Hematopoietic multipotent progenitor cell treated with erythropoietin and hydrocortisone succinate and interleukin-3 and kit ligand, for 6 days (in vitro differentiated cells): ENCODE measurements at places on chromosomes 4 and X.

GRCh38 chr4:104693601-104694201 is 199.0 kb upstream of the CXXC4 start:
- DNase-seq, result peak; percentile 48

DNA sequence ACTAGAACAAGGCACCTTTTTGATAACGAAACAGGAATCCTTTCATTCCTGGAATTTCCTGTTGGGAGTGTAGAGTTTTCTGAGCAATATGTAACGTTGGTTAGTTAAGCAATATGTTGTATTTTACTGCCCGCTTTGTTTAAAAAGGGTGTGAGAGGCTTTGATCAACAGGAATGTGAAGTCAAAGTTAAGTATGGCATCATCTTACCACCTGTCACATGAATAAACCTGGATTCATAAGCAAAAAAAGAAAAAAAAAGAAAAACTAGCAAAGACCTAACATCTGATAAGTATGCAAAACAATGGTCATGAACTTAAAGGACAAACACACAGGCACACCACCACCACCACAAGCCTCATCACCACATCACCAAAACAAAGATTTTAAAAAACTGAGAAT is 7.1 kb upstream of the CXCL5 start:
- no peak for DNase-seq

DNA sequence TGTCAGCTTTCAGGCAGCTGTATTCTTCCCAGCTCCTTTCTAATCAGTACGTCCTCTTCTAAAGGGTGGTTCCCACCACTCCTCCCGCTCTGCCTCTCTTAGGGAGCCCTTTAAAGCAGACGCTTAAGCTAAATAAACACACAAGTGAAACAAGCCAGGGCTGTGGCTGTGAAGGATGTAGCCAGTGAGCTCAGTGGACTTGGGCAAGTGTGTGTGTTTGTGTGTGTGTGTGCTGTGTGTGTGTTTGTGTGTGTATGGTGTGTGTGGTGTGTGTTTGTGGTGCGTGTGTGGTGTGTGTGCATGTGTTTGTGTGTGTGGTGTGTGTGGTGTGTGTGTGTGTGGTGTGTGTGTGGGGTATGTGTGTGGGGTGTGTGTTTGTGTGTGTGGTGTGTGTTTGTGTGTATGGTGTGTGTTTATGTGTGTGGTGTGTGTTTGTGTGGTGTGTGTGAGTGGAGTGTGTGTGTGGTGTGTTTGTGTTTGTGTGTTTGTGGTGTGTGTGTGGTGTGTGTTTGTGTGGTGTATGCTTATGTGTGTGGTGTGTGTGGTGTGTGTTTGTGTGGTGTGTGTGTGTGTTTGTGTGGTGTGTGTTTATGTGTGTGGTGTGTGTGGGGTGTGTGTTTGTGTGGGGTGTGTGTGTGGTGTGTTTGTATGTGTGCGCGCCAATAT is 283.3 kb downstream of the PTTG2 start:
- DNase-seq, result no peak

DNA sequence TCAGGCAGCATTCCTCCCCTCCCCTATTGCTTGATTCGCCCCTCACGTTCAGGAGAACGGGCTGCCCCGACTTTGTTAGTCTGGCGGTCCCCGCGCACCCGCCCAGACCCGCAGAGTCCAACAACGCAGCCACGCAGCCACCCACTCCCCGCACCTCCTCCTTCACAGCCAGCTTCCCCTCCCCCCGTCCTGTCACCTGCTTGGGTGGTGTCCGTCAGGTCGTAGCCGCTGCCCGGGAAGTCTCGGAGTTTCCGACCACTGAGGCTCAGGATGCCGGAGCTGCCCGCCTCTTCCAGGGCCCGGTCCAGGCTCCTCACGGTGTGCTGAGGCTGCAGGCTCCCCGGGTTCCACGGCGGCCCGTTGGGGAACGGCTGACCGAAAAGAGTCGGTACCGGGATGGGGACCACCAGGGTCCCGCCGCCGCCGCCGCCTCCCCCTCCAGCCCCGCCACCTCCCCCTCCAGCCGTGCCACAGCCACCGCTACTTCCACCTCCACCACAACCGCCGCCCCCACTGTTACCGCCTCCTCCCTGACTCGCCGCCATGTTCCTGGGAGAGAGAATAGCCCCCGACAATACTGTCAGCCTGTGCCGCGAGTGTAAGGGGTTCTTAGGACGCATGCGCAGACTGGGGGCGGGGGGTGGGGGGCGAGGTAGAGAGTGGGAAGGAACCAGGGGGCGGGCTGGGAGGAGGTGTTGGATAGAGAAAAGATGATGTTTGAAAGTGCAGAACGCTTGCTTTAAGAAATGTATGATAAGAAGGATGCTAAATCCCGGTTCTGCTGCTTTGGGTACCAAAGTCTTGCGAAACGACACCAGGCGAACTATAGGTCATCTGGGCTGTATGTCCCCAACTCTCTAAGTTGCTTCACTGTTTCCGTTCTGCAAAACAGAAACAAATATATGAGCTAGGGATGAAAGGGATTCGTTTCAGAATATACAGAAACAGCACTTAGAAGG is at the start of gene LRCH2:
LRCH2 (minus strand) TSS at position 600 of the 959 bp plus-strand sequence; CDS start at position 545, 55 bp downstream.
- peak; percentile 1 for DNase-seq

- no peak for DNase-seq
Measured at GRCh38 chr4:74541667-74542066, 96.7 kb downstream of the AREG start.

DNA sequence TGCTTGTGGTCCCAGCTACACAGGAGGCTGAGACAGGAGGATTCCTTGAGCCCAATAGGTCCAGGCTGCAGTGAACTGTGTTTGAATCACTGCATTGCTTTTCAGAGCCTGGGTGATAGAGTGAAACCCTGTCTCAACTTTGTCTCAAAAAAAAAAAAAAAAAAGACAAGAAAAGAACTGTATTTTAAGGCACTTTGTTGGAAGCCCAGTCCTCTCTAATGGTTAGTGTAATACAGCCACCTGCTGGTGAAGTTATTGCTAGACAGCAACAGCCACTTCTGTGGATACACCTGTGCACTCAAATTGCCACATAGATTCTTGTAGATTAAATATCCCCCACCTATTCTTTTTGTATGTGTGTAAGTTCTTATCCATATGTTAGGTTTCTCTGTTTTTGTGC is 10.1 kb upstream of the FGG start:
- peak; percentile 79 for DNase-seq

DNA sequence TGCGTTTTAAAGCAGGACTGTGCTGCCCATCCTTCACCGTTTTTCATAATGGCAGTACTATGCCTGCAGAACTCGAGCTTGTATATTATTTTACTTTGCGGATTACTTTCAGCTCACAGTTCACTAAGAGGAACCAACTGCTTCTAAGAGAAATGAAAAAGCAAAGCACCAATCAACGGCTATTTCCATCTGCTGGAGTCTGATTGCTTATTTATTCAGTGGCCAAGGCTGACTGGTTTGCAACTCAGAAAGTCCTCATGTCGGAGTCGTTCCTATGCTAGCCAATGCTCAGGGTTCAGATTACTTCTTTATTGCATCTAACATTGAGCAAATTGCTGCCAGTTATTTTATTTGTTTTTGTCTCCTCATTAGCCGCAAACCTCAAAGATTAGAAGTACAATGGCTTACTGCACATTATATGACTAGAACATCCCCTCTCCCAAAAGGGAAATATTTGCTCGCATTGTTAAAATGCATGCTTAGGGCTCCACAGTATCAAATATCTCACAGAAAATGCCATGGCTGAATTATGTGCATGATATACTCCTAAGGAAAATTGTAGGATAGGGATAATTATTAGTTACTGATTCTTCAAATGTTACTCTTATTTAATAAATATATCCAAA is 1628.2 kb upstream of the ADGRL3 start:
- DNase-seq, result no peak

GRCh38 chrX:132948648-132949260 is 9.7 kb downstream of the HS6ST2 start:
- peak; percentile 19 for DNase-seq

DNA sequence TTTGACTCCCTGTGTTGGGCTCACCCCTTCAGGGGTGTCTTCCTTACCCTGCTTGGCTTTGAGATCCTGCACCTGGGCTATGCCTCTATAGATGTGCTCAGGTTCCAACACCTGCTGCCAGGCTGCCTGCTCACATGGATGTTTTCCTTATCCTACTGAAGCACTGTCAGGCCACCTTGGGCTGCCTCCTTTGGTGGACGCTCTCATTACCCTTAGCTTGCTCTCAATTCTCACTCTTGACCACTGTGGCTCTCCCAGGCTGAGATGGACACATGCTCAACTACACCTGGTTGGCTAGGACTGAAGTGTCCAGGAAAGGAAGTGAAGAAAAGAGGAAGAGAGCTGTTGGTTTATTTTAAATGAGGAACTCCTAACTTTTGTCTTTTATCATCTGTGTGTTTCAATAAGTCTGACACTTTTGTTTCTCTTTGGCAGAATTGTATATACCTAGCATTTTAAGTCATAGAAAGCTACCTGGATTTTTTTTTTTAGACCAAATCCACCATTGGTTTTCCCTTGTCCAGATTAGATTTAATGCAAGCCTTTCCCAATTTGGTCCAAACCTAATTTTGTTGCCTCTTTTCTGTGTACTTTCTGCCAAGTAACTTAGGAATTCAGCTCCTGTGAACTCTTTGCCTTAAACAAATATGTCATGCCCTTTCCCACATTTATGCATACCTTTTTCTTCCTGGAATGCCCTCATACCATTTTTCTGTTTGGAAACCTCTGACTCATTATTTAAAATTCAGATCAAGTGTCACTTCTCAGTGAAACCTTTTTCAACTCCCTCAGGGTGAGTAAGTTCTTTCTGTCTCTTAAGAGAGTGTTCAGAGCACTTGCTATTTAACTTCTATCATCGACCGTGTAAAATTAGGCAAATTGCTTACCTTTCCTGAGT is 175.8 kb downstream of the GC start:
- DNase-seq, result no peak

- DNase-seq, result no peak
Measured at GRCh38 chrX:9871701-9872268, 85.6 kb downstream of the SHROOM2 start.

GRCh38 chr4:57125996-57126395 is 15.8 kb upstream of the IGFBP7 start:
- no peak for DNase-seq

- DNase-seq, result no peak
Measured at GRCh38 chrX:9285342-9285771, 179.5 kb upstream of the TBL1X start.

DNA sequence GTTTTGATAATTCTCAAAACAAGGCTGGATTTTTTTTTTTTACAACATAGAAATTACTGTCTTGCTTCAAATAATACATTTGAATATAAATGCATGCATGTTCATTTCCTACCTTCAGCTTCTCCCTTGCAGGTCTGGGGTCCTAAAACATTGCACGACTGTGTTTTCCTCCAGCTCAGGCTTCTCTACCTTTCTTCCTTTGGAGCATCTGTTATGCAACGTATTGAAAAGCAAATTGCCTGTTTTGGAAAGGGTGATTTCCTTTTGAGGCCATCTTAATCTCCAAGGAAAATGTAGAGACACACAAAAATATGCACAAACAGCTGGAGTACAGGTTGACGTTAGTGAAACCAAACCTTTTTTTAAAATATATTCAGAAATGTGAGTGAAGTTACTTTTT is 115.6 kb upstream of the TLL1 start:
- no peak for DNase-seq

DNA sequence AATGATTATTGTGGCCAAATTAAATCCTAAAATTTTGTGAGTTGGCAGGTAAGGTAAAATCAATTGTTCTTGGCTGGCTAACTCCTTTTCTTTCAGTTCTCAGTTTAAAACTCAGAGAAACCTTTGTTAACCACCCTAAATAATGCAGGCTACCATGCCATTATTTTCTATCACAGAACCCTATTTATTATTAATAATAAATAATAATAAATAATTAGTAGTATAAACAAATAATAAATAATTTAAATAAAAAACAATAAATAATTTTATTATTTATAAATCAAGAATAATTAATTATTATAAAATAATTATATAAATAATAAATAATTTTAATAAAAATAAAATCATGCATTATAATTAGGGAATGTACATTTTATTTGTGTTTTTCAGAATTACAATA is 390.3 kb downstream of the ARHGAP24 start:
- no peak for DNase-seq

- DNase-seq, result no peak
Measured at GRCh38 chr4:37664696-37665095, 21.5 kb downstream of the RELL1 start.
